Glomerular endothelial cell (primary cell): ENCODE measurements at places on chromosomes 6 and 20. TPM values are rescaled to one million over a fixed set of nuclear protein-coding genes. Genes with fewer than 3 reads are reported as not detected.

Gene RSPH9
- 0.41 TPM in 1 of 2 replicates, not detected in the other for total RNA-seq

Gene PGC
- total RNA-seq = not detected in 2 replicates

Gene NOP56
- total RNA-seq = 122 and 123 TPM in 2 replicates

DNA sequence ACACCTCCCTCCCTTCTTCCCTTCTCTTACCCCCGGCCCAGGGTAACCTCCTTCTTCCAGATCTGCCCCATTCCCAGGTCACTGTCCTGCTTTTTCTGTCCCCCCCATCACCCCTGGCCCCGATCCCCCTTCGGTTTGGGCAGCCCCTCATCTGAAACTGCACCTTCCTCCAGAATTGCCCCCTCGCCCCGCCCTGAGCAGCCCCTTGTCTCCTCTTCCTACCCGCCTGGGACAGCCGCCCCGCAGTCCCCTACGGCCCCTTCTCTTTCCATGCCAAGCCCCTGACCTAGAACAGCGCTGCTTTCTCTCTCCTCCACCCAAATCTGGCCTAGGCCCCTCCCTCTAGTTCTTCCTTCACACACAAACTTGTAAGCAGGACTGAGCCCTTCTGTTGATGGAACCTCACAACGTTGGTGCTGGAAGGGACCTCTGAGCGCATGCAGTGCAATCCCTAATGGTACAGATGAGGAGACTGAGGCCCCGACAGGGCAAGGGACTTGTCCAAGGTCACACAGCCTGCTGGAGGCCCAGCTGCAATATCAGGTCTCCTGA, 630 bp downstream of the PPP2R5D start:
- DNase-seq = no peak

Gene RING1
- total RNA-seq = 9.6 and 15.2 TPM in 2 replicates

DNA sequence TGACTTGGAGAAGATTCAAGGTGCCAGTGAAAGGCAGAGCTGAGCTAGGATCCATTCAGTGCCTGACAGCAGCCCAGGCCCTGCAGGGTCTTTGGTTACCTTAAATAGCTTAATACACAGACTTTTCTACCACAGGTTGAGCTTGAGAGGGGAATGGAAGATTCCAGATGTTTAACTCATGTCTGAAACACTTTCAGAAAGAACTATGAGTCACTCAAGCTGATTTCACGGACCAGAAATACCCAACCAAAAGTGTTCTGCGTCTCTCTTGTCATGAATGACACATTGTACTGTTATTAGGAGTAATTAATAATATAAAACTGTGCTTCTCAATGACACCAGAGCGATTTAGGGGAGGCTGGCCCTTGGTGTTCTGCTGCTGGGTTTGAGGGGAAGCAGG, 6.4 kb upstream of the PMEPA1 start:
- no peak for DNase-seq

Gene TDRD6
- total RNA-seq = 0.12 TPM in 1 of 2 replicates, not detected in the other

- no peak for DNase-seq
Observed at GRCh38 chr20:428658-429200, 20.6 kb downstream of the RBCK1 start.

DNA sequence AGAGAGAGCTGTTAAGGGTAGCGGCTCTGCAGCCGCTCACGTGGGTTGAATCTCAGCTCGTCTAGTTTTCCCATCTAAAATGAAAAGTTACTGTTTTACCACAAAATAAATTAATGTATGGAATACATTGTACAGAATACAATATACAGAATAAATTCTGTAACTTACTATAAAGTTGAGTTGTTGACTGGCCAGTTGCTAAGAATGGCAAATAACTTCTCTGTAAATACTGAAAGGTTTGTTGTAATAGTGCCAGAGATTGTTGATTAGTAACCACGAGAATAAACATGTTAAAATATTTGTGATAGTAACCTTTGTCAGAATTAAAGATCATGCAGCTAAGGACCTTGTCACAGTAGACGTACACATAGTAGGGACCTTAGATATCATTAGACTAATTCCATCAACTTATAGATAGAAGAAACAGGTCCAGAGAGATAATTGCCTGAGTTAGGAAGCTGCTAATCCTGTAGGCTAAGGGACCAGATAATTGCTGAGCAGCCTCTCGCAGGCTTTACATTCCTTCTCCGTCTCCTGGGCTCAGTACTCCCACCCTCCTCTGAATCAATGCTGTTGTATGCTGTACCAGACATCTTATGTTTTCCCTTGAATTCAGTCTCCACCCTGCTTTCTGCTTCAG, 544 bp upstream of the NRM start:
- no peak for DNase-seq

GRCh38 chr6:160421854-160422253, 73.7 kb downstream of the SLC22A3 start:
- DNase-seq = no peak

DNA sequence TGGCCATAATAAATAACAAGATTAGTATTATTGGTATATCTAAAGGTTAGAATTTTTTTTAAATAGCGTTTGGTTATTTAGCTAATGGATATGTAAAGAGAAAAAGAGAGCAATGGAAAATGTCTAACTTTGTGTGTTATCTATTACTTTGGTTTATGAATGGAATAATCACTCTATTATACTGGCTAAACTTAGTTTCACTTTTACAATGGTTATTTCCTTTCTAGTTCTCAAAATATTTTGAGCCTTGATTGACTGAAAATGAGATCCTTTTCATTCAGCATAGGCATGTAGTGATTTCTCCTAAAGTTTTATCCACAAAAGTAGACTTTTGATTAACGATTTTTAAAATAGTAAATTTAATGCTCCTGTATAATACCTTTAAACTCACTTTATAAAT, 51.6 kb upstream of the MLIP start:
- DNase-seq = no peak

DNA sequence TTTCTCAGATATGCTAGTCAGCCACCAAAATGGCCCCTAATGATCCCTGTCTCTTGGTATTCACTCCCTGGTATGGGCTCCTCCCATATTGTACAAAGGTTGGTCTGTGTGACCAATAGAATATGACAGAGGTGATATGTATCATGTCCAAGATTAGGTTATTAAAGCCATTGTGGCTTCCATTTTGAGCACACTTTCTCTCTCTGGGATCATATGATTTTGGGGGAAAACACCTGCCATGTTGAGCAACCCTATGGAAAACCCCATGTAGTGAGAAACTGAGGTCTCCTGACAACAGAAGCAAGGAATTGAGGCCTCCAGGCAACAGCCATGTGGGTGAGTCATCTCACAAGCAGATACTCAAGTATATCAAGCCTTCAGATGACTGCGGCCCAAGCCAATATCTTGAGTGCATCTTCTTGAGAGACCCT, 7.1 kb upstream of the ZNF318 start:
- no peak for DNase-seq
